ENCODE measurements at places on chromosomes 4 and X. TPM values are rescaled to one million over a fixed set of nuclear protein-coding genes. Genes with fewer than 3 reads are reported as not detected.

DNA sequence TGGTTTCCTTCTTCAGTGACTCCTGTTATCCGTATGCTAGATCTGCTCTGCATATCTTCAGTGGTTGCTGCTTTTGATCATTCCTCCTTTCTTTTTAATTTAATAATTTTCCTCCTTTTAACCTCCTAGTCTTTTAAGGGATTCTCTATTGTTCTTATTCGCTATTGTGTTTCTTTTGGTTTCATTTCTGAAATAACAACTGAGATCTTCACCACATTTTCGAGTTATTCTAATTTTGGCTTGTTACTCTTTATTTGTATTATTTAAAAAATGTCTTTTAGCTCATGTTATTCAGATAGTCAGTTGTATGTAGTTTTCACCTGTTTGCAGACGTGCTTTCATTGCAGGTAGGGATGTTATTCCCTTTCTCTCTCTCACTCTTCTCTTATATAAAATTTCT lies 24.9 kb downstream of the IGFBP7 start:
- H3K27ac ChIP-seq: no peak overlapping the region
- no peak overlapping the region for H3K4me3 ChIP-seq
- H3K4me1 ChIP-seq: no peaks in the 10 kb centered on the region
- peaks cover 30% of the 10 kb centered on the region for H3K27me3 ChIP-seq
- H3K36me3 ChIP-seq: no peaks in the 10 kb centered on the region

- peaks cover 4% of the 10 kb centered on the region for H3K4me1 ChIP-seq
- no peak overlapping the region for H3K4me3 ChIP-seq
- H3K36me3 ChIP-seq: no peaks in the 10 kb centered on the region
- H3K27ac ChIP-seq: peak overlapping the region; percentile 56
Observed at GRCh38 chrX:41377624-41378023, 43.7 kb downstream of the DDX3X start.

GRCh38 chr4:171785388-171785787 lies 27.8 kb upstream of the GALNTL6 start:
- DNase-seq: no peak
- no peak overlapping the region for H3K27ac ChIP-seq
- no peak overlapping the region for H3K4me3 ChIP-seq

DNA sequence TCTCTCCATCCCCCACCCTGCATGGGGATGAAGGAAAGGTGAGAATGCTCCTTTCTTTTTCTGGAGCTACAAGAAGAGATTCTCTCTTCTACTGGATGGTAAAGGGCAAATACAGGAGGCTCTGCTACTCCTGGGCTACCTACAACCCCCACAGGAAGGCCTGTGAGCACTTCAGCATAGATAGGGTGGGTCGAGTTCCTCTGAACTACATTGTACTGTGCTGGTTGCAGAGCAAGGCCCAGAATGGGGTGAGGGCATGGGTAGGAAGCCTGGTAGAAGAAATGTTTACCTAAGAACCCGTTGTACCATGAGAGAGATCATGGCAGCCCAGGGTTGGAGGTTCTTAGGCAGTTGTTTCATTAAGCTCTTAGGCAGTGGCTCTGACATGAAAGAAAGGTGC lies 510.4 kb downstream of the MID1IP1 start:
- no peak for DNase-seq
- peaks cover 57% of the 10 kb centered on the region for H3K4me1 ChIP-seq
- no peaks in the 10 kb centered on the region for H3K27me3 ChIP-seq
- peaks cover 66% of the 10 kb centered on the region for H3K36me3 ChIP-seq

DNA sequence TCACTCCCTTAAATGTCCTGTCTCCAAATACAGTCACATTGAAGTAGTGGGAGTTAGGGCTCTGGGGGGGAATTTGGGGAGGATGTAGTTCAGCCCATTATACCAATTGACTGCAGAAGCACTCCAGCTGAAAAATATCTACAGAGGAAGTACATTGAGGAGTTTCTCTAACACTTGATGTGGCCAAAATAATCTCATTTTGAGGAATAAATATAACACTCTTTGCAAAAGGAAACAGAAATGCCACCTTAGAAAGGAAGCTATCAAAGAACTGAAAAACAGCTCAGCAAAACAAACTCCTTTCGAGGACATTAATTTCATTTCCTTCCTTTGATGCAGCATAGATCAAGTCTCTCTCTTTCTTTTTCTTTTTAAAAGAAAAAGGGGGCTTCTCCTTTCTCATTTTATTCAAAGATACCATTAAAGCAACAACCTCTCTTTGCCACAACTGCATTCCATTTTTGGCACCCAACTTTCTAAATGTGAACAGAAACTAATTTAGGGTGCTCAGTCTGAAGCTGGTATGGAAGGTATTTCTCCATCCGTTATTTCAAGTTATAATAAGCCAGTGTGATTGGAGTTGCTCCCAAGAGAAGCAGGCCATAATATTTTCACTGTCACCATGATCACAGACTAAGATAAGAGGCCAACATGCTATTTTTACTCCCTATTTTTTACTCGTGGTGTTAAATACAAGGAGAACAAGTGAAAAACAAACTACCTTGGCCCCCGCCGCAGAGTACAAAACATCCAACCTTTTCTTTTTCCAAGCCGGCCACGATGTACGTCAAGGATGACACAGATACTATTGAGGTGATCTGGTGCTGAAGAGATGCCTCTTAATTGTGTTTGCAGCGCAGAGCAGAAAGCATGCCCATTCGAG lies 230.4 kb upstream of the GATB start:
- no peaks in the 10 kb centered on the region for H3K27me3 ChIP-seq
- H3K4me1 ChIP-seq: peaks cover 41% of the 10 kb centered on the region
- H3K4me3 ChIP-seq: no peak overlapping the region
- peaks cover 3% of the 10 kb centered on the region for H3K36me3 ChIP-seq

- H3K27me3 ChIP-seq: no peaks in the 10 kb centered on the region
- no peak overlapping the region for H3K27ac ChIP-seq
- no peaks in the 10 kb centered on the region for H3K36me3 ChIP-seq
- H3K4me1 ChIP-seq: no peaks in the 10 kb centered on the region
Observed at GRCh38 chr4:169283114-169283509, 12.4 kb upstream of the SH3RF1 start.

- H3K4me1 ChIP-seq: peaks cover 2% of the 10 kb centered on the region
- no peak overlapping the region for H3K4me3 ChIP-seq
- peaks cover 8% of the 10 kb centered on the region for H3K27me3 ChIP-seq
- H3K27ac ChIP-seq: no peak overlapping the region
- no peaks in the 10 kb centered on the region for H3K36me3 ChIP-seq
Observed at GRCh38 chr4:89067417-89067816, 10.4 kb upstream of the FAM13A start.

GRCh38 chrX:47214435-47215077 lies 3.9 kb upstream of the CDK16 start:
- peaks cover 28% of the 10 kb centered on the region for H3K36me3 ChIP-seq
- no peak for DNase-seq
- H3K27me3 ChIP-seq: no peaks in the 10 kb centered on the region
- H3K27ac ChIP-seq: no peak overlapping the region

GRCh38 chr4:159048166-159048886 lies 54.6 kb upstream of the RAPGEF2 start:
- peaks cover 20% of the 10 kb centered on the region for H3K4me1 ChIP-seq
- DNase-seq: no peak
- no peaks in the 10 kb centered on the region for H3K36me3 ChIP-seq
- H3K27me3 ChIP-seq: peaks cover 32% of the 10 kb centered on the region
- no peak overlapping the region for H3K4me3 ChIP-seq
- H3K27ac ChIP-seq: no peak overlapping the region

- peaks cover 2% of the 10 kb centered on the region for H3K4me1 ChIP-seq
- H3K4me3 ChIP-seq: no peak overlapping the region
- peaks cover 3% of the 10 kb centered on the region for H3K27me3 ChIP-seq
- DNase-seq: no peak
- H3K27ac ChIP-seq: no peak overlapping the region
- H3K36me3 ChIP-seq: no peaks in the 10 kb centered on the region
Observed at GRCh38 chrX:30935985-30936384, 46.9 kb upstream of the TAB3 start.

GRCh38 chr4:141314627-141315026 lies 93.9 kb downstream of the ZNF330 start:
- no peak overlapping the region for H3K27ac ChIP-seq
- no peak for DNase-seq
- peaks cover 8% of the 10 kb centered on the region for H3K27me3 ChIP-seq
- H3K4me3 ChIP-seq: no peak overlapping the region

DNA sequence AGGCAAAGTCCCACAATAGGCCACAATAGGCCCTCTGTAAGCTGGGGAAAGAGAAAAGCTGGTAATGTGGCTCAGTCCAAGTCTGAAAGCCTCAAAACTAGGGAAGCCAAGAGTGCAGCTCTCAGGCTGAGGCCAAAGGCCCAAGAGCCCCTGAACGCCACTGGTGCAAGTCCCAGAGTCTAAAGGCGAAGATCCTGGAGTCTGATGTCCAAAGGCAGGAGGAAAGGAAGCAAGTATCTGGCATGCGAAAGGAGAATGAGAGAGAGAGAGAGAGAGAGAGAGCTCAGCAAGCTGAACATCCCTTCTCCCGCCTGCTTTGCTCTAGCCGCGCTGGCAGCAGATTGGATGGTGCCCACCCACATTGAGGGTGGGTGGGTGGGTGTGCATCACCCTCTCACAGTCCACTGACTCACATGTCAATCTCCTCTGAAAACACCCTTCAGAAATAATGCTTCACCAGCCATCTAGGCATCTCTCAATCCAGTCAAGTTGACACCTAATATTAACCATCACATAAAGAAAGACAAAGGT lies 30.9 kb upstream of the ELF2 start:
- no peak for DNase-seq
- H3K4me1 ChIP-seq: no peaks in the 10 kb centered on the region
- no peak overlapping the region for H3K27ac ChIP-seq
- H3K36me3 ChIP-seq: no peaks in the 10 kb centered on the region

DNA sequence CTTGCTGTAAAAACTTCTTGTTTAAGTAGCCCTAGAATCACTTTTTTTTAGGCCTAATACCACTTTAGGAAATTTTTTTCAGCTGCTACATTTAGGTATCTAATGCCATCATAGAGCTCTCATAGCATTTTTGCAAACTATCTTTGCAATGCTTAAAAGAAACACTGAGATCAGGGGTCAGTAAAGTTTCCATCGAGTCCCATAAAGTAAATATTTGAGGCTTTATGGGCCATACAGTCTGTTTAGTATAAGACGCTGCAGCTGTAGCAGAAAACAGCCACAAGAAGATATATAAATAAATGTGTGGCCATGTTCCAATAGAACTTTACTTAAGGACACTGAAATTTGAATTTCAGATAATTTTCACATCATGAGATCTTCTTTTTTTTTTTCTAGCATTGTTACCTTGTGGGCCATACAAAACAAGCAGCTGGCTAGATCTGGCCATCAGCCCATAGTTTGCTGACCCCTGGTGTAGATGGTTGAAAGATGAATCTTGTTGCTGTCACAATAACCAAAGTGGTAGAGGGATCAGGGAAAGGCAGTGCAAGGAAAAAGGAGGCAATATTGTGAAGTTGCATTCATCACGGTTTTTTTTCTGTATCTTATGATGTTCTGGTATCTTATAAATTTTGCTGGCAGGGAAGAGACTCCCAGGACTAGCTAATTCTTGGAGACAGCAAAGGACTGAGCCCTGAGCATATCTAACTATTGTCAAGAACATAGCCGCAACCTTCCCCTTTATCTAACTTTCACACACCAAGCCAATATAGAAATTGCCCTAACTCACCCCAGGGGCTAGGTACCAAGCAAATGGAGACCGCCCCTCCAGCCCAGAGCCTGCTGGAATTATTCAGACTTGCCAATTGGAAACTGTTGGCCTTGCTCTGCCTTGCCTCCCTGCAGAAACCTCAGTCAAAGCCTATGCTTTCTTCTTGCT lies 46.6 kb downstream of the RASGEF1B start:
- H3K27me3 ChIP-seq: no peaks in the 10 kb centered on the region
- H3K4me1 ChIP-seq: peaks cover 6% of the 10 kb centered on the region
- H3K36me3 ChIP-seq: peaks cover 17% of the 10 kb centered on the region
- no peak overlapping the region for H3K4me3 ChIP-seq

- no peaks in the 10 kb centered on the region for H3K4me1 ChIP-seq
- no peaks in the 10 kb centered on the region for H3K36me3 ChIP-seq
- H3K27ac ChIP-seq: no peak overlapping the region
- DNase-seq: no peak
Observed at GRCh38 chrX:105191878-105192277, 28.6 kb downstream of the TEX13A start.

The PABPC1L2A gene
- total RNA-seq: not detected

The PIR gene
- total RNA-seq: 3.0 TPM

The OPRPN gene
- total RNA-seq: not detected

The AIFM1 gene
- 62.7 TPM for total RNA-seq

The AGA gene
- total RNA-seq: 14.0 TPM
